Activated CD8-positive, alpha-beta memory T cell treated with anti-CD3 and anti-CD28 coated beads for 1 hour (primary cell): ENCODE measurements at places on chromosomes 1 and 21.

DNA sequence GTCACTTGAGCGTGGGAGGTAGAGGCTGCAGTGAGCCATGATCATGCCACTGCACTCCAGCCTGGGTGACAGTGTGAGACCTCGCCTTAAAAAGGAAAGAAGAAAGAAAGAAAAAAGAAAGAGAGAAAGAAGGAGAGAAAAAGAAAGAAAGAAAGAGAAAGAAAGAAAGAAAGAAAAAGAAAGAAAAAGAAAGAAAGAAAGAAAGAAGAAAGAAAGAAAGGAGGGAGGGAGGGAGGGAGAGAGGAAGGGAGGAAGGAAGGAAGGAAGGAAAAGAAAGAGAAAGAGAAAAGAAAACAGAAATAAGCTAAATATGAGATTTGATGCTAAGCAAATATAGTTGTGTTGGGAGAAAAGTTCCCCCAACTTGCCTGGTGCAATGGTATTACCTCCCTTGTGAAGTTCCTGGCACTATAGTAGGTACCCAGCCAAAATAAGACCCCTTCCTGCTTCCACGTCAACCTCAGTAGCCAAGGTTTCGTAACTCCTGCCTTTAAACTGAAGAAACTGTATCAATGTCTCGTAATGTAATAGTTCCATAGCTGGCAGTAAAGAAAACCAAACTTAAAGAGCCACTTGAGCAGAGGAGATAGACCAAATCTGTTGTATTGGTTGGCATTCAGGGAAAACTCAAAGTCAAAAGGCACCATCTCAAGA, 88.1 kb upstream of the HNRNPU start:
- DNase-seq: no peak

DNA sequence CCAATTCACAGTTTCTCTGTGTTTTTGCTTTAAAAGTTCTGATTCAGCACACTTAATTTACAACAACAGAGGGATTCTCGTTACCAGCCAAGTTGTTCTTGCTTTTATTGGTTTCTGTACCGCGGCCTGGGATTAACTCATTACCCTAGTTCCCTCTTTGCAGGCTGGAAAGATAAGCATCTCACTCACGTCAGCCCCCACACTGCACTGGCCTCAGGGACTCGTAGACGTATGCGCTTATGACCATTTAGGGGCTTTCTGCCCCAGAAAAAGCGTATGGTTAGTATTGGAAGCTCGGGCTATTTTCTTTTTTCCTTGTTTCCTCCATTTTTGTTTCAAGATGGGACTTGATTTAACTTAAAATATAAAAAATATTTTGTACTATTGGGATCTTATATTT, 76.0 kb downstream of the POFUT2 start:
- no peak for DNase-seq

GRCh38 chr1:51734896-51735745, 118.2 kb downstream of the OSBPL9 start:
- DNase-seq: no peak

DNA sequence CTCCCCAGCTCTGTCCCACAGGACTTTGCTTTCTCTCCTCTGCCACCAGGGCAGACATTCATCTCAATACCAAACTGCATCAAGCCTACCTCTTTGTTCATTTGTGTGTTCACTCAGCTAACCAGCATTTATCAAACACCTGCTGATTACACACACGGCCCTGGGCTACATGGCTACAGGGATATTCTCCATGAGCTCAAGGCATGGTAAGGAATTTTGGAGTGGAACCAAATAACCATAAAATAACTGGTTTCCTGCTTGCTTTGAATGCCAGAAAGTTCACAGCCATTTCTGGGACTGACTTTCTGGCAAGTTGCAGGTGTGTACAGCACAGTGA, 54.6 kb downstream of the LDLRAD2 start:
- DNase-seq: no peak

DNA sequence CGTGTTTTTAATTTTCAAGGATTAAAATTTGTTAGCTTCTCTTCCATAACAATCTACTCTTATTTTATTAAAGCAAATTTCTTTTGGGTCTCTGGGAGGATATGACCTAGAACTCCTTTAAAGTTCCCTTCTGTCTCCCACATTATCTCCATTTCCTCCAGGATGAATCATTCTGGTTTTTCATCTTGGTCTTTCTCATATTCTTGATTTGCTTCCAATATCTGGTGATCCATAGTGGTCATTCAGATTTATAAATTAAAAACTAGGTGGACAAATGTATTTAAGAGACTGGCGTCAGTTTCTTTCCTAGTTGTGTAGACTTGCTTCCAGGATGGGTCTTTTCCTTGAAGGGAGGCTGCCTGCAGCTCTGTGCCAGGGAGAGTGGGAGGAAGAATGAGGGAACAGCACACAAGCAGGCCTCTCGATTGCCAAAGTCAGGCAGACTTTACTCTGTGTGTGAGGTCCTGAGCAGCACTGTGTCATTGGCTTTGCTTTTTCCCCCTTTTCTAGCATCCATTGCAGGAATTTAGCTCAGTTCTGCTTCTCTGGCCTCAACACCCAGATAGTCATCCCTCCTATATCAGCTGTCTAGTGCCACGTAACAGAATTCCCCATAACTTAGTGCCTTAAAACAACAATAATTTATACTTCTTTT, 48.1 kb upstream of the FOXO6 start:
- DNase-seq: no peak

DNA sequence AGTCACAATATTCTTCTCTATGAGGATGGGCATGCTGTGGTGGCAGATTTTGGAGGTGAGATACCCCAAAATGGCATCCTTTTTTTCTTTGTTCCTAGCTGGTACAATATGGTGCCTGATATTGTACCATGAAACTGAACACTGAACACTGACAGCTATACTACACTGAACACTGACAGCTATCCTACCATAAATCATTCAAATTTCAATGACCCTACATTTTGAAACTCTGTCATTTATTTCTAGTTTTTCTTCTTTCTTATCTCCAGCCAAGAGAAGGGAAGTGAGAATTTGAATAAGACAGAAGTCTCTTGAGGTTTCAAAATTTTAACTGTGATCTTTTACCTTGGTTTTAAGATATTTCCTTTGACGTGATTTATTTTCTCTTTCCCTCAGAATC, 76.3 kb downstream of the LRRC53 start:
- no peak for DNase-seq

- DNase-seq: peak; percentile 50
These were observed 1.2 kb upstream of the ARHGEF16 start for GRCh38 chr1:3453203-3453761.

- no peak for DNase-seq
These were observed 62.7 kb downstream of the SDC3 start for GRCh38 chr1:30845904-30846290.

DNA sequence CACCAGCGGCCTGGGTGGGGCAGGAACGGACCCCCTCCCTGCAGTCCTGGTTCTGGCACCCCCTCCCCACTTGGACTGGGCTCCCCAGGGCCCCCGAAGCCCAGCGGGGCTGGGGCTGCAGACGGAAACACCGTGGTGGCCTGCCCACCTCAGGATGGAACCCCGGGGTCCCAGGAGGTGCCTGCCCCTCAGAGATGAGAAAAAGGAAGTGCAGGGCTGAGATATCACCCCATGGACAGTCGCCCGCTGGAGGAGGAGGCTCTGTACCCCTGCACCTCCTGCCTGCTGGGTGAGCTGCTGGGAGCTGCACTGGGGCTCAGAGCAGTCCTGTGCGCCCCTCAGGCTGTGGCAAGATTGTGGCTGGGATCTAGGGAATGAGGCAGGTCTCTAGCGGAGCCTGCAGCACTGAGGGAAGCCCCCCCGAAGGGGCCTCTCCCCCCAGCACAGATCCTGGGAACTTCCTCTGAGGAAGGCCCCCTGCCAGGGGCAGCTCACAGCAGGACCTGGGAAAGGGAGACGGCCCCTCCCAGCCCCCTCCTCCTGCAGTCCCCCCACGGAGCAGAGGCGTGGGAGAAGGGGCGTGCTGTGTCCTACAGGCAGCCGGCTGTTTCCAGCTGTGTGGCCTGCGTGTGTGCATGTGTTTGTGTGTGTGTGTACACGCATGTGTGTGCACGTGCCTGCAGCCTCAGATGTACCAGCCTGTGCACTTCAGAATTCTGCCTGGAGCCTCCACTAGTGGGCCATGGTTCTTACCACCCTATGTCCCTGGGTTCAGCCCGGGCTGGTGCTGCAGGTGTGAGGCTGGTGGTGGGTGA, 6.9 kb downstream of the AGRN start:
- no peak for DNase-seq

- DNase-seq: no peak
These were observed 47.3 kb downstream of the LYPLAL1 start for GRCh38 chr1:219220945-219221344.

GRCh38 chr1:54825696-54826095, 24.6 kb upstream of the TTC22 start:
- DNase-seq: no peak

GRCh38 chr1:68313735-68314134, 81.4 kb upstream of the WLS start:
- DNase-seq: no peak

- DNase-seq: no peak
These were observed 67.8 kb downstream of the FASLG start for GRCh38 chr1:172726740-172727139.

DNA sequence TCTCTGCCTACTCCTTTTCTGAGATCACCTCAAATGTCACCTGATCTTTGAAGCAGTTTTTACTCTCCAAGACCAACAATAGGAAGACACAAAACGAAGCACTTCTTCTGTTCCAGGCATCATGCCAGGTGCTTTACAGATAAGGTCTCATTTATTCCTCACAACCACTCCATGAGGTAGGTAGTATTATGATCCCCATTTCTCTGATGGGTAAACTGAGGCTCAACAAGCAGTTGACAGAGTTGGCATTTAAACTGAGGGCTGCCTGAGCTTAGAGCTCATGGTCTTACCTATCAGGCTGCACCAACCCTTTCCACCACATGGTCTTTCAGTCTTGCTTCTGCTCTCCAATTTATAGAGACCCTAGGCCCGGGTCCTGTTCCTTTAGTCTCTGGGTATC, 147.2 kb upstream of the JUN start:
- no peak for DNase-seq

DNA sequence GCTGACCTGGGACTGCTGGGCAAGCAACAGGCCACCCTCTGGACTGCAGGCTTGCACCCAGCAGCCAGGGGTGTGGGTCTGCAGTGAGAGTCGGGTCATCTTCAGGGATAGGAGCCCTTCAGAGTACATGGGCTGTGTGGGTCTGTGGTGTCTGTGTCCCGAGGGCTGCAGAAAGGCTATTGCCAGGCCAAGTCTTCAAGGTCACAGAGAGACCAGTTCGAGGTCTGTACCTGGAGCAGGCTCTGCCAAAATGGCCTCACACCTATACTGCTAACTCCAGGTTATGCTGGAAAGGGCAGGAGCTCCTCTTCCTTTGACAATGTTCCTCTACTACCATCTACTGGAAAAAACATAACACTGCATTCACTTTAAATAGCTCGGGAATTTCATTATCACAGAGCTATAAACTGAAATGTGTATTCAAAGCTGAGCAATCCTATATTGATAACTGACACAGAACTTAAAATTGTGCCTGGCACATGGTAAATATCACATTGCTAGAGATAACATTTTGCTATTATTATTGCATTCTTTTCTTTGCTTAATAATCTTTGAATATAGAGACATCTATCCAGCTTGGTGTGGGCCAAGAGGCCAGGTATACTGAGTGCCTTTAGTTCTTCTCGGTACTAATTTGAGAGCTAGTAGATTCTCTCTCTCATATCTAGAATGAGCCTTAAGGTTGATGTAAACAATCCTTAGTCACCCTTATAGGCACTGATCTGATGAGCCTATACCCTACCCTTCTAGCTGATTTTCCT, 6.9 kb upstream of the DNAH14 start:
- no peak for DNase-seq

- DNase-seq: no peak
These were observed 1128.7 kb downstream of the AMY1C start for GRCh38 chr1:104878203-104878909.

- DNase-seq: no peak
These were observed 35.9 kb upstream of the CCSAP start for GRCh38 chr1:229378586-229379367.

DNA sequence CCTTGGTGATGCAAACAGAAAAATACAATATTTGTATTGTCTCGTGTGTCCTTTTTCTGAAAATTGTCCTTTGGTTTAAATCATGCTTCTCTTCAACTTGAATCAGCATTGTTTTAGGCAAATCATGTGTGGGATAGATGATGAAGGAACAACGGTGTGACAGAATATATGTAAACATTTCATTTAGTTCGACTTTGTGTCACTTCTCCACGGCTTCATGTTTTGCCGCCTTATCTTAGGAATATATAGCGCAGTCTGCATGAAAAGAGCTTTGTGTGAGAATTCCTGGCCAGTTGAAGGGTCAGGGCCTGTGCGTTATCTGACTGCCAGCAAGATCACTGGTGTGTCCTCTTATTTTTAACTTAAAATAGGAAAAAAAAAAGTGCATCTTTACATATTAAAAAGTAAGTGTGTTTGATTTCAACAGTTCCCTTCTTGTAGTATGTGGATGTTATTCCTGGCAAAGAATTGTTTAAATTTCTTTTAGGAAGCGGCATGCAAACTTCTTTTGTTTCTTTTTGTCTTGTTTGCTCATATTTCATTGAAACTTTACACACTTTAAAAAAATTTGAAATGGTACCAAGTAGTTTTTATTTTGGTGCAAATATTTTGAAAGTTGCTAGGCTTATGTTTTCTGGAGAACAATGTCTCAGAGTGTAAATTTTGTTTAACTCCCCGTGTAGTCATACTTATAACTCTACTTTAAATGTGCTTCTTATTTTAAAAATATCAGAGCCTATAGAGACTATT, 465.2 kb downstream of the USP25 start:
- DNase-seq: no peak

- DNase-seq: no peak
These were observed 120.7 kb downstream of the MAP3K21 start for GRCh38 chr1:233448109-233448689.

DNA sequence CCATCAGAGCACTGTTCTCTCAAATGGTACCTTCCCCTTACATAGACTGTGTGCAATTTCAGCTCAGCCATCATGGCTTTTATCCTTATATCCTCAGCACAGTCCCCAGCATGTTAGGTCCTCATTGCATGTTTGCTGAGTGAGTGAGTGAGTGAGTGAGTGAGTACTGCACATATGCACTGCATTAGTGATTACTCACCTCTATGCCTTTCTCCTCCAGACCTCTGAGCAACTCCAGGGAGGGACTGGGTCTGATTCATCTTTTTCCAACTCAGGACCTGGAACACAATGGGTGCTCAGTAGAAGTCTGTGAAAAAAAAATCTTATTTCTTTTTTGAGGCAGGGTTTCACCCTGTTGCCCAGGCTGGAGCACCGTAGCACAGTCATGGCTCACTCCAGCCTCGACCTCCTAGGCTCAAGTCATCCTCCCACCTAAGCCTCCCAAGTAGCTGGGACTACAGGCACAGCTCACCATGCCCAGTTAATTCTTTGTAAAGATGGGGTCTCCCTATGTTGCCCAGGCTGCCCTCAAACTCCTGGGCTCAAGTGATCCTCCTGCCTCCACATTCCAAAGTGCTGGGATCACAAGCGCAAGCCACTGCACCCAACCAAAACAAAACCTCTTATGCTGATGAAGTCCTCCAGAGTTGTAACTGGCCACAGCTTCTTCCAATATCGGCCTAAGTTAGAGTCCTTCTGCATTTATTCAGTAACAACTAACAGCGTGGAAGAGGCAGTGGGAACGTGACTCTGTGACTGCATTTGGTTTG, 23.7 kb downstream of the RNU5D-1 start:
- no peak for DNase-seq
